ENCODE measurements at places on chromosomes 3 and 15.

- DNase-seq: no peak
Measured at GRCh38 chr3:40979962-40980361, 219.3 kb upstream of the CTNNB1 start.

DNA sequence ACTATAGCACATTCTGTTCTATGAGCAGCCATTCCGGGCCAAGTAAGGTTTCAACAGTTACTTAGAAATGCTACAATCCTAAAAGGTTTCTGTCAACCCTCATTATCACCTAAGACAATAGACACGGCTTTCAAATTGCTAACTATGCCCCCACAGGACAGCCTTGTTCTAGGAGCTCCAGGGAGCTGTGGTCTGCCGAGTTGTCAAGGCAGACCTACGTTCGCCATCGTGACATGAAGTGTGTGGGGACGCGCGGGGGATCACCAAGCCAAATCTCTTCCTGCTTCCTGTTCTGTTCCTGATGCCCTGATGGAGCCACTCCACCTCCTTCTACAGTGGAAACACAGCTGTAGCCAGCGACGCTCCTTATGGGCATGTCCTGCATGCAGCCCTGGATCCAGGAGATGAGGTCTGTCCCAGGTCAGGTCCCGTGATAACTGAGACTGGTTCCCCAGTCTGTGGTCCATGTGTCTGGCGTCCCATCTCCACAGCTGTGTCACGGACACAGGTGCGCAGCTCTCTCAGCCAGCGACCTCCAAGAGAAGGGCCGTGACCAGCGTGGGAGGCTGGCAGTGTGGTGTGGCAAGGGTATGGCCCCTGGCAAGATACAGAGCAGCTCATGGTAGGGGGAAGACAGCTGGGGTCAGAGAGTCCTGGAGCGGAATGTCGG lies 82.8 kb downstream of the PCSK6 start:
- DNase-seq: no peak

- no peak for DNase-seq
Measured at GRCh38 chr3:192901435-192901834, 16.2 kb downstream of the MB21D2 start.

- no peak for DNase-seq
Measured at GRCh38 chr3:159624616-159625015, 364.0 kb upstream of the IL12A start.

DNA sequence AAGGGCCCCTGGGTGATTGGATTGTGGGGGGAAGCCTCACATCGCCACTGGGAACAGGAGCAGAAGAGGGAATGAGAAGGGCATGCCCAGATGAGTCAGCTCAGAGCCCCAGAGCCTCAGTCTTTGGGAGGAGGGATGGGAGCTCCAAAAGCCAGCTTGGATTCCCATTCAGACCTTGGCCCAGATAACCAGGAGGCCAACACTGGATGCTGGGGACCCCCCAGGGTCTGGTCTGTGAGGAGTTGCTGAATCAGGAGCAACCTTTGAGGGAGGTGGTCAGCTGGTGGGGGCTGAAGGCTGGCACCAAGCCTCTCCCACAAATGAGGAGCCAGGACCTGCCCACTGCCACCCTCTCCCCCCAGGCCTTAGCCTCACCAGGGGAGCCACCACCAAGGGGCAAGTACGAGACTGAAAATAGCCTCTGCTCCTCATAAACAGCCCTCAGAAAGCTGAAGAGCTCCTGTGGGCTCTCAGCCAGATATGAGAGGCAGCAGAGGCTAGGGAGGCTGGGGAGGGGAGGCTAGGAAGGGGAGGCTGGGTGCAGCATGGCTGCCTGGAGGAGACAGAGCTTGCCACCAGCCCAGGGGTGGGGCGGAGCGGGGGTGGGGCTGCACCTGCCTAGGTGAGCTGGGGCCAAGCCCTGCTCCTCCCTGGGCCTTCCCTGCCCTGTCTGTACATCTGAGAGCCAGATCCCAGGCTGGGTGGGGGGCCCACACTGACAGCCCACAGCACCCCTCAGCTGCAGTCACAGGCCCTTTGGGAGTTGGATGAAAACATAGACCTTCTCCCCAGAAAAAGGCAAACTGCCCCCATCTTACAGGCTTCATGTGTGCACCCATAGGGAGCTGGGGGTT lies 99.8 kb downstream of the SEC22A start:
- no peak for DNase-seq

DNA sequence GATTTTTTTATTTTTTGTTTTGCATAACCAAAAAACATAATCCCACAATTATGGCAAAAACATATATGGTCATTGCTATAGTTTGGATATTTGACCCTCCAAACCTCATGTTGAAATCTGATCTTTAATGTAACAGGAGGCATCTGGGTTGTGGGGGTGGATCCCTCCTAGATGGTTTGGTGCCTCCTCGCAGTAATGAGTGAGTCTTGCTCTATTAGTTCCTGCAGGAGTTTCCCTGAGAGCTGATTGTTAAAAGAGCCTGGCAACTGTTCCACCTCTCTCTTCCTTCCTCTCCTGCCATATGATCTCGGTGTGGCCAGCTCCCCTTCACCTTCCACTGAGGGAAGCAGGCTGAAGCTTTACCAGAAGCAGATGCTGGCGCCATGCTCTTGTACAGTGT lies 33.2 kb upstream of the TRIM59 start:
- no peak for DNase-seq

GRCh38 chr15:55394694-55395093 lies 13.5 kb downstream of the CCPG1 start:
- no peak for DNase-seq

- no peak for DNase-seq
Measured at GRCh38 chr15:95196176-95196915, 965.0 kb downstream of the MCTP2 start.

DNA sequence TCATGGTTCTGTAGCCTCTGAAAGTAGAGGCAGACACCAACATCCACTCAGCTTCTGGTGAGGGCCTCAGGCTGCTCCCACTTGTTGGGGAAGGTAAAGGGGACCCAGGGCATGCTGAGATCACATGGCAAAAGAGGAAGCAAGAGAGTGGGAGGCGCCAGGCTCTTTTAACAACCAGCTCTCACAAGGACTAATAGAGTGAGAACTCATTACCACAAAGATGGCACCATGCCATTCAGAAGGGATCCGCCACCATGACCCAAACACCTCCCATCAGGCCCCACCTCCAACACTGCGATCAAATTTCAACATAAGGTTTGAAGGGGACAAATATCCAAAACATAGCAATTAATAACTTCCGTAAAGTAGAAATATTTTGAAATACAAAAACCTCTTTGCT lies 192.3 kb downstream of the OCA2 start:
- DNase-seq: no peak

- DNase-seq: no peak
Measured at GRCh38 chr15:41622901-41623300, 37.3 kb upstream of the MGA start.

- no peak for DNase-seq
Measured at GRCh38 chr3:94304954-94305353, 242.1 kb downstream of the NSUN3 start.

DNA sequence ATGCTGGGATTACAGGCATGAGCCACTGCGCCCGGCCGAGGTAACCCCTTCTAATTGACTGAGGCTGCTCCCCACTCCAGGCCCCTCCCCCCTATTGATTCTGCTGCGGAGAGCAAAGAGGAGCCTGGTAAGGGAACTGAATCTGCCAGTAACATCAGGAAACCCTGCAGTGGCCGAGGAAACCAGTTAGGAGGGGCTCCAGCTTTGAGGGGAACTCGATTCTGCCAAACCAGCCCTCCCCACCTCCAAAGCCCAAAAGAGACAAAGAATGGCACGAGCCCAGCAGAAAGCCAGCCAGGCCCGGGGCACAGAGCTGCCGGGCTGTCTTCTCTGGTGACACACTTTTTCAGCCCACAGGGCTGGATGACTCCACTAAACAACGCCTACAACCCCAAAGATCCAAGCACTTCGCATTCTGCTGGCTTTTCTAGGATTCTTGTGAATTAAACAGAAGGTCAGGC lies 15.0 kb upstream of the ACAD9 start:
- DNase-seq: no peak

DNA sequence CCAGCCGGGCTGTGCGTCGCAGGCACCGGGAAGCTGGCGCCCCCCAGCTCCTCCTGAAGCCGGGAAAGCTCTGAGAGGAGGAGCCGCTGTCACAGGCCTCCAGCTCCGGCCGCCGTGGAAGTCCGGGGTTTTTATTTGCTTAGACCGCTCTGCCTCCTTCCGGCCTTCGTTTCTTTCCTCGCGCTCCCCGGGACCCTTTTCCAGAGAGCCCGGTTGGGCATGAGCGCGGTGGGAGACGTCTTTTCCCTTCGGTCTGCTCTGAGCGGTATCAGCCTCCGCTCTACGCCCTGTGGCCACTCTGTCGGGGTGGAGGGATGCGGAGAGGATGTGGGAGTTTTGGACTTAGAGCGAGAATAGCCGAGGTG lies 559 bp downstream of the SENP5 start:
- no peak for DNase-seq

DNA sequence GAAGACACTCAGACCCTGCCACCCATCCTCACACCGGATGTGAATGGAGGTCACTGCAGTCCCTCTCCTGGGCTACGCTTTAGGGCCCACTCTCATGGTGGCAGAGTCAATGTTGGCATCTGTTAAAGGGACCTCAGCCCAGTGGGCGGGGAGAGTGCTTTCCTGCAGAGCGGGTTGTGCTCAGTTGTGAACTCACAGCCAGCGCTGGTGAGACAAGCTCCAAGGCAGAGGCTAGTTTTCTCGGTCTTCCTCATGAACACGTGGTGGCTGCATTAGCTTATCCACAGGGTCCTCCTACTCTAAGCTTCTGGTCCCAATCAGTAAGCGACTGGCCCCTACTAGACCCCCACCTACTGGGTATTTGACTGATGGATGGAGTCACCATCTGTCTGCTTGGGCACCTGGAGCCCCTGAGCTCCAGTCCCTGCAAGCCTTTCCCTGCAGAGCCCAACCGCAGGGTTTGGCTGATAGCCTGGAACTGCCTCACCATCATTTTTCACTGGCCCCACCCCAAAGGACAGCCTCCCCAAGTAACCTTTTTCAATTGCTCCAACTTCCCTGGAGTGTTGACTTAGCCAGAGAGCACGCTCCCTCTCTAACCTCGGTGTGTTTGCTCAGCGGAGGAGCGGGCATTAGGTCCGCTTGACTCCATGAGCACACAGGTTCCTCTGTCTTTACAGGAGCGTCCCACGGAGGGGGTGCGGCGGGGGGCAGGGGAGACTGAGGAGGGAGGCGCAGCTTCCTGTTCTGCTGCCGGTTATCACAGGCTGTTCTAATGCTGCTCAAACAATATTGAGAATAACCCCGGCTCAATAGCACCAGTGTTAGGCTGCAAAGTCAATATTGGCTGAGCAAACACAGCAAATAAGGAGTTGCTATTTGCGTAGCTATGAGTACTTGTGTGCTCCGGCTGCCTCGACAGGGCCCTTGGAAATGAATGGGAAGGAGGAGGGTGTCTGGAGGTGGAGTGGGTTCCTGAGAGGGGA lies 141.7 kb downstream of the RPLP1 start:
- no peak for DNase-seq

GRCh38 chr15:37246065-37246464 lies 145.7 kb upstream of the MEIS2 start:
- no peak for DNase-seq

DNA sequence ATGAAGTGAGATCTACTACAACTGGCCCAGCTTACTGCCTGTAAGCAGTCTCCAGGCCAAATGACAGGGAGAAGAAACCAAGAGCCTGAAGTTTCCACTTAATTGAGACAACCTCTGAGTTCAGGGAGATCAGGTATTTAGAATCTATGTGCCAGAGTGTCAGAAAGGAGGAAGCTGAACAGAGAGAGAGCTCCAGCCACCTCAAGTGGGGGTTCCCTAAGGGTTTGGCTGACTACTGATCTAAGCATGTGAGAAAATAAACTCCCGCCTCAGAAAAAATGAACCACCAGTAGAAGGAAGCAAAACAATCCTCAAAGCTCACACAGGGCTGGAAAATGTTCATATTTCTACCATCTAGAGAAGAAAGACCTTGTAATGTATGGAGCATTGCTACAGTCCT lies 25.0 kb downstream of the ADAM10 start:
- no peak for DNase-seq

- no peak for DNase-seq
Measured at GRCh38 chr3:76532158-76532822, 507.6 kb upstream of the ROBO2 start.

GRCh38 chr3:187139126-187139894 lies at the start of gene RPL39L:
Gene RPL39L (minus strand): TSS chr3:187139496. CDS start chr3:187121300, 18,196 bp downstream.
- peak; percentile 89 for DNase-seq

DNA sequence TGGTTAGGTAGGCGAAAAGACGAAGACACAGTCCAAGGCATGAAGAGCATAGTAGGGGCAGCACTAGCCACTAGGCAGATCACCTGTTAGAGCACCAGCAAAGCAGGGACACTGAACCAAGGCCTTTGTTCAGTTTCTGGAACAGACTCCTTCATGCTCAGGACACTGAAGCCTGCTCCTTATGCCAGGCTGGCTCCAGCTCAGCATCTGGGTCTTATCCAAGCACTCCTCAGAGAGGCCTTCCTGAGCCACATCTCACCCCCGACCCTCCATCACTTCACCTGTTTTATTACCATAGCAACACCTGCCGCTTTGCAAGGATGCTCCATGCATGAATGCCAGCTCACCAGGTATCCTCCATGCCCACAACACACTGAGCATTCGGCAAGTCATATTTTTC lies 206.3 kb upstream of the CHRNA7 start:
- DNase-seq: no peak

- DNase-seq: no peak
Measured at GRCh38 chr3:122066331-122067213, 11.4 kb downstream of the CD86 start.

GRCh38 chr15:58758141-58758540 lies 8.6 kb upstream of the ADAM10 start:
- DNase-seq: no peak

- DNase-seq: no peak
Measured at GRCh38 chr15:60649845-60650548, 171.1 kb upstream of the ICE2 start.

- DNase-seq: no peak
Measured at GRCh38 chr3:171784387-171784786, 25.9 kb downstream of the PLD1 start.

- DNase-seq: no peak
Measured at GRCh38 chr3:61832375-61833229, 271.2 kb downstream of the PTPRG start.

GRCh38 chr3:107892955-107893624 lies 197.7 kb downstream of the CD47 start:
- DNase-seq: no peak

- no peak for DNase-seq
Measured at GRCh38 chr15:91813924-91814323, 39.6 kb upstream of the SLCO3A1 start.

DNA sequence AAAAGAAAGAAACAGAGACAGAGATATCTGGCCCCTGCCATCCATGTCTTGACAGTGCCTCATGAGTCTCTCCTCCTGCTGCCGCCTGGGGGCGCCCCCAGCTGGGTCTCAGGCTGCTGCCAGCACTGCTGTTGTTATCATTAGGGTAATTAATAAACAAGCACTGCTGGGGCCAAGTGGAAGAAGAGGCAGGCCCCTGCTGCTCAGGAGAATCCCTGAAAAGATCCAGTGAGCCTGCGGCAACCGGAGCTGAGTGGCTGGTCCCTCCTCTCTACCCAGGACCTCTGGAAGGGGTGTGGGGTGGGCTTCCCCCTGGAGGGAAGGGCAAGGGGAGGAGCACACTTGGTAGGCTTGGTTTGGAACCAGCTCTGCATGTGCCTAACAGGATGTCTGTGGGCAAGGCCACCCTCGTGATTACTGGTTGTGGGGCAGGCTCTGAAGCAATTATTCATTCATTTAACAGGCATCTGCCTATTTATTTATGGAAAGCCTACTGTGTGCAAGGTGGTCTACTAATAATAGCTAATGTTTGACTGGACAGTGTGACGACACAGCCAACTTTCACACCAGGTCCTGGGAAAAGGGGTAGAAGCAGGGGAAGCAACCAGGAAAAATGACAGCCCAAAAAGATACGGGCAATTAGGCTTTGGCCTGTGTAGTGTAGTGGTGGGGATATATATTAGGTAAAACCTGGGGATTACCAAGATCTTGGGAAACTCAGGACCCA lies 1.2 kb upstream of the TYRO3 start:
- peak; percentile 20 for DNase-seq

Measured in activated CD4-positive, CD25-positive, alpha-beta regulatory T cell (primary cell).